ENCODE measurements at places on chromosomes 2 and 18.

GRCh38 chr18:36602620-36603019 is 226.2 kb downstream of the TPGS2 start:
- no peak for DNase-seq

GRCh38 chr2:11865805-11866204 is 119.4 kb downstream of the LPIN1 start:
- no peak for DNase-seq

GRCh38 chr18:35917043-35917442 is 55.4 kb upstream of the RMP24 start:
- no peak for DNase-seq

DNA sequence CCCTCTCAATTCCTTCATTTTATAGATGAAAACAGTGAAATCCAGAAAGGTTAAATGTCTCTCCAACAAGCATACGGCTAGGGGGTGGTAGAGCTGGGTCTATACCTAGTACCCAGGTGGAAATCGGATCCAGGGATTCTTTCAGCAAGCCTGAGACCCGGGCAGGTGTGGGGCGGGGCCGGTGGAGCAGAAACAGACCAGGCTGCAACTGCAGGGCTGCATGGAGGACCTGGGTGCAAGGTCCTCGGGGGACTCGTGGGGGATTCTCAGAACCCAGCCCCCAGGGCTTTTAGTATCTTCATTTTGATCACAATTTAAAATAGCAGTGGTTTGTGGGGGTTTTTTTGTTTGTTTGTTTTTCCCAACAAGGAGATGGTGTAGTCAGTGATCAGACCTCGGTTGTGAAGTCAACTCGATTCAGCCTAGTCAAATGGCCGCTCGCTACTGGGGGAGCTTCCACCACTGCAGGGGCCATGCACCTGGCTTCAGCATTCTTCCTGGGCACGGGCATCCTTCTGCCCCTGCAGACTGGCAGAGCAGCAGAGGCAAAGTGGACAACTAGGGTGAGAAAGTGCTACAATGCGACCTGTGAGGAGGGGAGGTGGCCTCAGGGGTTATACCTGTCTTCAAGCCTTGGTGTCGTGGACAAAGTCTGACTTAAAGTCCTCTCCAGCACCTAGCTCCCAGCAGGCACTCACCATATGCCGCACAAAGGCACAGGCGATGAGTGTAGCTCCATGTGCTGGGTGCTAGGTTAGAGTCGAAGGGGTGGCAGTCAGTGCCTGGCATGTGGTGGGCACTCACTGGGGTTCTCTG is 46.3 kb downstream of the GORASP2 start:
- no peak for DNase-seq

- DNase-seq, result peak; percentile 9
Measured at GRCh38 chr2:148994341-148994740, 44.2 kb upstream of the LYPD6B start.

Data from NCI-H1417 treated with DMSO at 0.1 percent for 48 hours (cell line).